ENCODE measurements at places on chromosomes 7 and 10.
A peak's percentile ranks its signal among the peaks of the same experiment; 100 is the strongest.

DNA sequence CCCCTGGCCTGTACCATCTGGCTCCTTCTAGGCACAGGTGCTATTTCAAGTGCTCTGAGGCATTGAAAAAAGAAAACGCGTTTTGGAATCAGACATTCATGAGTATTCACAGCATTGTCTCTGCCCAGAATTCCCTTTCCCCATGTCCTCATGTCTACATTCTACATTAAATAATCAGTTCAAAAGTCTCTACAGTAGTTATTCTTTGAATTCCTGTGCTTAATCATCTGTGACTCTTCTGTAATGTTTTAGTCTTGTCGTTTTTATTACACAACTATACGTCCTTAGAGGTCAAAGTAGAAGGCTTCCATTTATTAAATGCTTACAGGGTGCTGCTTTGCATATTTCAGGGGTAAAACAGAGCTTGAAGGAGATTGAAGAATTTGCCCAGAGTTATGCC is 95.7 kb downstream of the BICC1 start:
- no peak for DNase-seq

GRCh38 chr7:76409537-76409936 is at the start of gene SSC4D:
TSS of gene SSC4D (minus strand) at chr7:76409697. CDS start at chr7:76404439, 5,258 bp downstream.
- DNase-seq: no peak

- no peak for DNase-seq
Observed at GRCh38 chr7:142894985-142895593, 9.5 kb upstream of the TRPV6 start.

DNA sequence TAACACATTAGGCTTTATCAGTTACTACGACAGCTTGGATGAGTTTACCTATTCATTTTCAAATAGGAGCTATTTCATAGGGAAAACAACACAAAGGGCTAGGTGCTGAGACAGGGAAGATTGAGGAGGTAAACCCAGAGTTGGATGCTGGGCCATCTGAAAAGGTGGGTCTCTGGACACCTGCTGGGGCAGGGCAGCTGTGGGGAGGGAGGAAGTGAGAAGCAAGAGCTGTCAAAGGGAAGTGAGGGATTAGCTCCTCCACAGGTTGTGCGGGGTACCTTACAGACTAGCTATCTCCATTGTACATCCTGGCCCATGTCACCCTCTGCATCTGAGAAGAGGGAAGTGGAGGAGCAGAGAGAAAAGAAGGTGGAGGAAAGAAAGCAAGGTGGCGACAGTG is 48.9 kb downstream of the BLNK start:
- DNase-seq: no peak

GRCh38 chr7:39300276-39300675 is 265.9 kb upstream of the YAE1 start:
- DNase-seq: no peak

DNA sequence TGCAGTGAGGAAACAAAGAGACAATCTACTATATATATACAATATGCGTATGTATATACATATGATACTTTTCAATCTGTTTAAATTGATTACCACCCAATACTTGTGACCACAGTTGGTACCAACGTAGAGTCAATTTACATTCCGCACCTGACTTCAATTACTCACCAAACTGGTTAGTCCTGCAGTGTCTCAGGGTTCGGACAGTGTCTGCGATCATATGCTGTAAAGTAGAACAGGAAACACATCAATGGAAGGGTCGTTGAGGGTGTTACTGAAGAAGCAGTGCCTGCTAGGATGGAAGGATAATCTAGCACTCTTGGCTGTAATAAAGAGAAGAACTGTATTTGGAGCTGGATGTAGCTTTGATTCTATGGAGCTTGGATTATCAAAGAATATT is 179.7 kb upstream of the CDCA7L start:
- DNase-seq: no peak

DNA sequence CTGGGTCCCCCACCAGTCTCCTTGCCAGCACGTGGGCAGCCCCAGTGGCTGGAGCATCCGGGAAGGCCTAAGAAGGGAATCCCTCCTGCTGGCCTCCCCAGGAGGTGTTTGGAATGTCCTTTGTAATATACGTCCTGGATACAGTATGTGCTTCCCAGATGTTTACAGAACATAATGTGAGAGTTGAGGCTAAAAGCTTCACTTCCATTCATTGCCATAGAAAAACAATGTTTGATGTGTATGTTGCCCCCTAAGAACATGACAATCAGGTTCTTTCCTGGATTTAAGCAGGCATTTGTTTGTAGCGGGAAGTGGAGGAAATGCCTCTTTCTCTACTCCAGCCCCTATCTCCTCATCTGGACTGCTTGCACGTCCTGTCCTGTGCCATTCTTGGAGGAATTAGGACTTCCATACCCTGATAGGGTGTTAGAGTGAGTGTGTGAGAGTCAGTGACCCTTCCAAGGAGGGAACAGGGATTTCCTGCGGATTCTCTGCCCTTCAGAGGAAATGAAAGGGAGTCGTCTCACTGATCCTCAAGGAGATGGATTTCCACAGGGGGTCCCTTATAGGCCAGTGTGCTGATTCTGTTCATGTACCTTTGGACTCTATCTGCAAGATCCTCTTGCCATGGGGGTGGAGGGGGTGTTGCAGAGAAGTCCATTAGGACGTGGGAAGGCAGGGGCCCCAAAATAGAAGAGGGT is 1.2 kb downstream of the IGFBP1 start:
- DNase-seq: no peak

- DNase-seq: no peak
Observed at GRCh38 chr10:80966326-80966986, 428.8 kb downstream of the SH2D4B start.

DNA sequence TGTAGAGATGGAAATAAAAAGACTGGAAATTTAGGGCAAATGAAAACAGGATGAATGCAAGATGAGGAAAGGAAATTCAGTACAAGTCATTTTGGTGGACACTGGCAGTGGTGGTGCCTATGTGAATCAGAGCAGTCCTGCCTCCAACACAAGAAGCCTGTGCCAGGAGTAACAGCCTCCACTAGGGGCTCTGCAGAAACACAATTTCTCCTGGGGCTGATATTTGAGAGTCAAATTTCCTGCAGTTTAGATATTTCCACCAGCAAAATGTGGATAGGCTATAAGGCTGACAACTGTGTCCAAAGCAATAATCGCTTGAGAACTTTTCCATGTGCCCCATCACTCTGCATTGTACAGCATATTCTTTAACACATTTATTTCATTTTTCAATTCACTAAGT is 4.7 kb upstream of the PLXDC2 start:
- peak; percentile 47 for DNase-seq

- no peak for DNase-seq
Observed at GRCh38 chr10:1127629-1128028, 71.4 kb downstream of the WDR37 start.

GRCh38 chr7:90180649-90181048 is 26.4 kb downstream of the STEAP1 start:
- no peak for DNase-seq

DNA sequence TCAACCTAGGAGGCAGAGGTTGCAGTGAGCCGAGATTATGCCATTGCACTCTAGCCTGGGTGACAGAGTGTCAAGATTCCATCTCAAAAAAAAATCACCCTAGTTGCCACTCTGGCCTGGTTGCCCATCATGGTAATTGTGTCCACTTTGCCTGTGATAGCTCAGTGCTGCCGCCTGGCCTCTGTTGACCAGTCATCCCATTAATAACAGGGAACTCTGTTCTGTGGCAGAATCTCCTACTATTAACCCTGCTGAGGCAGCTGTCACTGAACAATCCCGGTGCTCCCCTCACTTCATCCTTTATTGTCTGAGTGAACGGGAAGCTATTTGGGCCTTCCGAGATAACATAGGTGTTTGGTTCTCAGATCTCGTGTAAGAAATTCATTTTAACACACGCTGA is 14.6 kb downstream of the ZNF3 start:
- DNase-seq: no peak

- DNase-seq: no peak
Observed at GRCh38 chr10:18236756-18237155, 96.5 kb downstream of the CACNB2 start.

- peak; percentile 33 for DNase-seq
Observed at GRCh38 chr10:114491933-114492332, 87.6 kb upstream of the AFAP1L2 start.

GRCh38 chr10:69435966-69436520 is 15.2 kb upstream of the TSPAN15 start:
- peak; percentile 56 for DNase-seq

DNA sequence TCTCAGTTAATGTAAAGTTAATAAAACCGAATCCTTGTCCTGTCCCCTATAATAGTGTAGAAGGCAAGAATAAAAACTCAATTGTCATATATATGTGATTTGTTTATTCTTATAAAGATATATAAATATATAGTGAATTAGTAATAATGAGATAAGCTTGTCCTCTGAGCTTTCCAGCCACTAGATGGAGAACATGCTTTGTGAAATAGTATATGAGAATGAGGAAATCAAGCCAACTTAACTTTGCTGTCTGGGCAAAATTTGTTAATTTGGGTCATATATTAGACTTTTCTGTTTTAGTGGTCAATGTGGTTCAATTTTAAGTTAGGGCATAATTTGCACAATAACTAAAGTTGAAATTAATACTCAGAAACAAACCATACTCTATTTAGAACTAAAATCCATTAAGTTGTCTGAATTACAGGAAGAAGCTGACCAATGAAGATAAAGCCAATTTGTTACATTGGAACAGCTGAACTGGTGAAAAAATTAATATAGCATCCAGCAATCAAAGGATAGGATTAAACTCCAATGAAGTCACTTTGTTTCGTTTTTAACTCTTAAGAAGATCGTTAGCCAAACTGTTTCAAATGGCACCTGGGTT is 595.0 kb downstream of the ARL4A start:
- DNase-seq: no peak

GRCh38 chr7:84339306-84339705 is 144.7 kb upstream of the SEMA3A start:
- peak; percentile 59 for DNase-seq

DNA sequence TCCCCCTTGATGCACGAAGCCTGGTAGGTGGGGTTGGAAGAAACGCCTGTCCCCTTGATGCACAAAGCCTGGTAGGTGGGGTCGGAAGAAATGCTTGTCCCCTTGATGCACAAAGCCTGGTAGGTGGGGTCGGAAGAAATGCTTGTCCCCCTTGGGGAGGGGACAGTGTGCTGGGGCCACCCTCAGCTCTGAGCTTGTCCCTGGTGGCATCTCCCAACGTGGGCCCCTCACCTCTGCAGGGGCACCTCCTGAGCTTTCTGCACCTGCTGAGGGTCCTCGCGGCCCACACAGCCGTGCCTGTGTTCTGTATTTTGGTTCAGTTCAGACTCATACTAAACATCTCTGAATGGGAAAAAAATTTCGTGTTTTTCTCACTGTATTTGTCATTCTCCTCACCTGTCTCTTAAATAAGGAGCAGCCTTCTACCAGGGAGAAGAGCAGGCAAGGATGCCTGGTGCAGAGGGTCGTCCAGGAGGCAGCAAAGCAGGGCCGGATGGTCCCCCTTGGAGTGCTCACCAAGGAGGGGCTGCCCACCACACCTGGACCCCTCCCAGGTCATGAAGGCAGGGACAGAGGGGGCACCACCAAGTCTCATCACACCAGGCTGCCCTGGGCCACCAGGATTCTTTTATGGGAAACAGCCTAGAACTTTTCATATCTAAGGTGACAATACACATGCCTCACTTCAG is 24.7 kb downstream of the VIPR2 start:
- DNase-seq: no peak

- DNase-seq: no peak
Observed at GRCh38 chr10:62054830-62055229, 153.3 kb downstream of the ARID5B start.

DNA sequence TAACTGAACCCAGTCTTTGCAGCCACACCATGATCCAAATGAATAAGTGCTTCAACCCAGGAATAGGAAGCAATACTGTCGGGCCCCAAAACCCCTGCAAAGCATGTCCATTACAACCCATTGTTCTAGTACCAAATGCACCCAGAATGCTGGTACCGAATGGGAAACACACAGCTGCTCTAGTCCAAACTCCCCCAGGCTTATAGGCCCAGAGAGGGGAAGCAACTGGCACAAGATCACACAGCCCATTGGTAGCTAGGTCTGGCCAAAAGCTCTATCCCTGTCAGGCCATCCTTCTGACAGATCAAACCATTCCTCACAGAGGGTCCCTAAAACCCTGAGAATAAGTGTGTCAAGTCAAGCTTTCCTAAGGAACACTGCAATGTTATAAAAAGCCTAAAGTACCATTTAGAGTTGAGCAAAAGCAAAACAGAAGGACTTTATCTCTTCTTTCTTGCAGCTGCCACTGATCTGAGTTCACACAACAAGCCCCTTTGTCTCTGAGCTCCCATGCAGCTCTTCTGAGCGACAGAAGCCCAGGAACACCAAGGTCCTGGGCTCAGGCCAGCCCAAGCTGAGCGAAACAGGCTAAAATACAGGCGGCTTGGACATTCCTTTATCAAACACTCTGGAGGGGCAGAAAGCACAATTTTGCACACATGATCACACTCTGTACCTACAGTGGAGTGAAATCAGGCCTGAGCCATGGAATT is 116.7 kb downstream of the SGMS1 start:
- DNase-seq: no peak

DNA sequence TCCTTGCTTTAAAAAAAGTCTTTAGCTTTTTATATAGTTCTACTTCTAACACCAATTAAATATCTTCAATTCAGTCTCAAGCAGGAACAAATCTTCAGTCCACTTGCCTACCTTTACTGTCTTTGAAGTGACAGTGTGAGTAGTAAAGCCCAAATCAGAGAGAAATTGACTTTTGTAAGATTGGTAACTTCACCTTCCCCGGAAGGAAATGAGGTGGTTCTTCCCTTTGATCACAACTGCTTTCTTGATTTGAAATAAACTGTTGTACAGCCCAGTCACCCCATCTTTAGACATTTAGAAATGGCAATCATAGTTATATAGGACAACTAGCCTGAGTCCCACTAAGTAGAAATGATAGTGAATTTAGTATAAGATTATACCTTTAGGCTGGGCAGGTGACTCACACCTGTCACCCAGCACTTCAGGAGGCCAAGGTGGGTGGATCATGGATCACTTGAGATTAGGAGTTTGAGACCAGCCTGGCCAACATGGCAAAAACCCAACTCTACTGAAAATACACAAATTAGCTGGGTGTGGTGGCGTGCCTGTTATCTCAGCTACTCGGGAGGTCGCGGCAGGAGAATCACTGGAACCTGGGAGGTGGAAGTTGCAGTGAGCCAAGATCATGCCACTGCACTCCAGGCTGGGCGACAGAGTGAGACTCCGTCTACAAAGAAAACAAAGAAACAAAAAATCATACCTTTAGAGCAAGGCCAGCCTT is 4.7 kb downstream of the FAS start:
- DNase-seq: no peak

DNA sequence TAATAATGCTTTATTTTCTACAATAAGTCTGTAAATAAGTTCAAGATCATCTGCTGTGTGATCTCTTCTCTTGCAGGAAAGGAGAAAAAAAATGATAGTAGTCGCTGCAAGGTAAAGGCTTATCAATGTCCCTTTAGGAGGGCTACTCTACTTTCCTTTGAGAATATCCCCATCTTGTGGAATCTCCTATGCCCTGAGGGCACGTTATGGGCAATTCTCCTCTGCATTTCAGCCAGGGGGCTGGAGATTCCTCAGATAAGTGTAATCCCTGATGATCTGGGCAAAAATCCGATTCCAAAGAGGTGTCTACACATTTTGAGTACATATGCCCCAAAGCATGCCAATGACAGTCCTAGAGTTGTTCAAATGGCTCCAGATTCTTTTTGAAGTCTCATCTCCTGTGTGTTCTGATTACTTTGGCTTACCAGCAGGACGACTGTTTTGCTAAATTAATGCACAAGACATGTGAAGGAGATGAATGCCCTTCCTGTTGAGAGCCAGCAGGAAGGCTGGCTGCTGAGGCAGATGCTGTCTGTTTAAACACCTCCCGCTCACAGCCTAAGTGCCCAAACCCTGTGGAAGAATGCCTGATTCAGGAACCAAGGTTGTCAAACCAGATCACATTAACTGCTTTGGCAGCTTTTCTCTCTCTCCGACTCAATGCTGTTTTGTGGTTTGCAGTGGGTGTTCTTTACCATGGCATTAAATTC is 171.2 kb upstream of the COL1A2 start:
- DNase-seq: no peak

All from femur (tissue), 1 donor.